ENCODE measurements at places on chromosomes 7 and 10.

- no peak overlapping the region for H3K27ac ChIP-seq
- H3K4me1 ChIP-seq: no peaks in the 10 kb centered on the region
- H3K36me3 ChIP-seq: no peaks in the 10 kb centered on the region
- no peak overlapping the region for H3K4me3 ChIP-seq
- no peak for DNase-seq
Observed at GRCh38 chr10:110843796-110844616, 27.7 kb upstream of the PDCD4 start.

DNA sequence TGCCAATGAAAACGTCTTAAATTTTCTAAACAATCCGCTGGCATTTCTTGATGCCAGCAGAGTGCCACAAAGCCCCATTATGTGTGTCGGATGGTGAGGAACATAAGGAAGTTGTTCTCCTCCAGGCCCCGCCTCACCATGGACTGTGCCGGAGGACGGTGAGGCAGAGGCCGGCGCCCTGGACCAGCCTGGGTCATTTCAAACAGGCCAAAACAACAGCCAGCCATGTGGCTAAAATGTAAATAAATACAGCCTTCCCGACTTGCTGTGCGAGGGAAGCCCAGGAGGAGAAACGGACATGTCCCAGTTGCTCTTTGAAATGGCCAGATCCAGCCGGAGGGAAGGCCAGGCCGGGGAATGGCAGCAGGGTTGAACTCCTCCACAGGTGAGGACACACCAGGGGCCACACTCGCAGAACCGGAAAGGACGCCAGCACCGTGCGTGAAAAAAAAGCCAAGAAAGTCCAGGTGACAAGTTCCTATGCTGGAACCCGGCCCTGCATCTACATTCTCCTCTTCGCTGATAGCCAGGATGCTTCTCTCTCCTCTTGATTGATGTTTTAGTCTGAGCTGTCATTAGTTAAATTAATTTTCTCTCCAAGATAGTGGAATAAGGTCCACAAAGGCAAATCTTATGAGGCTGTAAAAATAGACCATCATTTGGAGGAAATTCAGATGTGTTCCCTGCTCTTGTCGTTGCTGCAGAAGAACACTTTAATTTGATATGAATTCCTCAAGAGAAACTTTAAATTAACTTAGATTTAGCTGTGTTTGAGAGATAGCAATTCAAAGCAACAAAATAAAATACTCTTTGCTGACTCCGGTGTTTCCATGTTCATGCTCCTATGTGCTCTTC lies 64.6 kb downstream of the EBF3 start:
- no peaks in the 10 kb centered on the region for H3K4me1 ChIP-seq
- H3K27ac ChIP-seq: no peak overlapping the region
- DNase-seq: no peak
- H3K36me3 ChIP-seq: no peaks in the 10 kb centered on the region

DNA sequence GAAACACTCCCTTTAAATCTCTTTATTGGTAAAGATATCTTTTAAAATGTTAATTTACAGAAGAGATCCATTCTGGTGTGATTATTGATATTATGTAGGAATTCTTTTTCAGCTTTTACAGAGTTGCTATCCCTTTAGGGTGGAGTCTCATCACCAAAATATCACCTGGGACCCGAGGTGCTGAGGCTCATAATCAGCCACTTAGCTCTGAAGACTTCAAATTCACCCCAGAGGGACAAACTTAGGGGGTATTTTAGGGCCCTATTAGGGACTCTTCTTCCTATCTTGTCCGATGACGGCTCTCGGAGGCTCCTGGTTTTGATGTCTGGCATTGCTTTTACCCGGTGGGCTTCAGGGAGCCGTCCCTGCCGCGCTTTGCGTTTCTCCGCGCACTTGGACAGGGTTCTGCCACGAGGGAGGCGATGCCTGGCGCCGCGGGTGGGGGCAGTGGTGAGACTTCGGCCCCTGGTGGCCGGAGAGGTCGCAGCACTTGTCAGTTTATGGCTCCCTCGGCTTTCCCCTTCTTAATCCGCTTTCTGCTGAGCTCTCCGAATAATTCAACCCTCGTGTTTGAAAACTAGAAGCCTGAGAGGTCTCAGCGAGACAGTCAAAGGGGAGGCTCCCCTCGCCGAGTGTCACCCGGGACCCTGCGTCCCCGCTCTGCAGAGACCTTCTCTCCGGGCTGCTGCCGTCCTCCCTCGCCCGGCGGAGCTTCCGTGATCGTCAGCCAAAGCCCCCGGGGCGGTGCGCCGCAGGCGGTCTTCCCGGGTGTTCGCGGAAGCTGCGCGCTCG lies 27.8 kb downstream of the RBM20 start:
- no peaks in the 10 kb centered on the region for H3K36me3 ChIP-seq
- DNase-seq: peak; percentile 76
- H3K27me3 ChIP-seq: no peaks in the 10 kb centered on the region
- H3K27ac ChIP-seq: peak overlapping the region; percentile 55
- H3K4me3 ChIP-seq: peak overlapping the region; percentile 51
- peaks cover 3% of the 10 kb centered on the region for H3K4me1 ChIP-seq

- no peaks in the 10 kb centered on the region for H3K4me1 ChIP-seq
- H3K27ac ChIP-seq: no peak overlapping the region
- no peak overlapping the region for H3K4me3 ChIP-seq
- no peaks in the 10 kb centered on the region for H3K27me3 ChIP-seq
- no peaks in the 10 kb centered on the region for H3K36me3 ChIP-seq
Observed at GRCh38 chr7:89607792-89608191, 546.5 kb upstream of the STEAP1 start.

DNA sequence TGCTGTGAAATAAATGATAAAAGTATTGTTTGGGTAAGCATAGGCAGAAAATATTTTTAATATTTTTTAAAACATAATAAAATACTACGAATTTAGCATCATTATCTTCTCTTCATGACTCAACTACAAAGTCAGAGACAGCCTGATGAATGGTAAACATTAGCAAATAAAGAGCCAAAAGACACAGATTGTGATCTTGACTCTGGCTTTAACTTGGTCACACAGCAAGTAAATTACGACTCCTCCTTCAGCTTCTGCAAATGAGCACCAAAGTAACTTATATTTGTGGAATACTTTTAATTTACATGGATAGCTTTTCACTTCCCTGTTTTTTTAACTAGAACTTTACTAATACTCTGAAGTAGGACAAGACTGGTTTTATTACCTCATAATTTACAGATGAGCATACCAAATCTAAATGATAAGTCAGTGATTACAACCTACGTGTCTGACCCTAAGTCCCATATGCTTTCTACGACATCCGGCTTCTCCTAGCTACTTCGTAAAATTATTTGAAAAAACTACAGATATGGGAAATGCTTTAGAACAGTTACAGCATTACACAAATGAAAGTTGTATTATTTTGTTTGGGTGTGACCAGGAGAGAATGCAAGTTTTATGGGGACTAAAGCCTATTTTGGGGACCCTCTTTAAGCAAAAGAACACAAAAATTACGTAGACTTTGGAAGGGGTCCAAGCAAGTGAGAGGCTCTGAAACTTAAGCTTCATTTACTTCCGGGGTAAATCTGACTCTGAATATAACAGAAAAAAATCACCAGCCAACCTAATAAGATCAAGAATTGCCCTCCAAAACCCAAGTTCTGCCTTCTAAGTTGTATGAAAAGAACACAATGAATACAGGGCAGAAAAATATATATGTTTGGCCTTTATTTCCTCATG lies 133.8 kb downstream of the CPEB3 start:
- no peaks in the 10 kb centered on the region for H3K36me3 ChIP-seq
- H3K4me1 ChIP-seq: no peaks in the 10 kb centered on the region
- no peaks in the 10 kb centered on the region for H3K27me3 ChIP-seq
- H3K4me3 ChIP-seq: no peak overlapping the region

DNA sequence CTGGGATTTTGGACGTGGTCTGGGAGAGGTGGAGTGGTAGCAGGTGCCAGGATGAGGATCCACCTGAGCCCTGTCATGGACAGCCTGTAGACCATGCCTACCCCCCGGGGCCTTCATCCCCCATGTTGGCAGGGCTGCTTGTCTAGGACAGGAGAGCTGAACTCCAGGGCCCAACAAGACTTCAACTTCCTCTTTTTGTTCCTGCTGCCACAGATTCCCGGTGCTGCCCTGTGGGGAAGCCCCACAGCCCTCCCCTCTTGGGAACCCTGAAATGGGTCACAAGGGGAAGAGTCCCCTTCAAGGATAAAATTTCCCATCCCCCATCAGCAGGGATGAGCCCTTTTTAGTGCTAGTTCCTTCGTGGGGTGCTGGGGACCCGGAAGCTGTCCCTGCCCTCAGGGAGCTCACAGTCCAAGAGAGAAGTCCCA lies 1.3 kb upstream of the CUEDC2 start:
- H3K4me3 ChIP-seq: no peak overlapping the region
- DNase-seq: no peak
- H3K27ac ChIP-seq: no peak overlapping the region
- H3K36me3 ChIP-seq: no peaks in the 10 kb centered on the region

GRCh38 chr7:18724318-18724717 lies 228.8 kb downstream of the HDAC9 start:
- H3K4me3 ChIP-seq: no peak overlapping the region
- no peak overlapping the region for H3K27ac ChIP-seq
- no peaks in the 10 kb centered on the region for H3K4me1 ChIP-seq
- DNase-seq: no peak

DNA sequence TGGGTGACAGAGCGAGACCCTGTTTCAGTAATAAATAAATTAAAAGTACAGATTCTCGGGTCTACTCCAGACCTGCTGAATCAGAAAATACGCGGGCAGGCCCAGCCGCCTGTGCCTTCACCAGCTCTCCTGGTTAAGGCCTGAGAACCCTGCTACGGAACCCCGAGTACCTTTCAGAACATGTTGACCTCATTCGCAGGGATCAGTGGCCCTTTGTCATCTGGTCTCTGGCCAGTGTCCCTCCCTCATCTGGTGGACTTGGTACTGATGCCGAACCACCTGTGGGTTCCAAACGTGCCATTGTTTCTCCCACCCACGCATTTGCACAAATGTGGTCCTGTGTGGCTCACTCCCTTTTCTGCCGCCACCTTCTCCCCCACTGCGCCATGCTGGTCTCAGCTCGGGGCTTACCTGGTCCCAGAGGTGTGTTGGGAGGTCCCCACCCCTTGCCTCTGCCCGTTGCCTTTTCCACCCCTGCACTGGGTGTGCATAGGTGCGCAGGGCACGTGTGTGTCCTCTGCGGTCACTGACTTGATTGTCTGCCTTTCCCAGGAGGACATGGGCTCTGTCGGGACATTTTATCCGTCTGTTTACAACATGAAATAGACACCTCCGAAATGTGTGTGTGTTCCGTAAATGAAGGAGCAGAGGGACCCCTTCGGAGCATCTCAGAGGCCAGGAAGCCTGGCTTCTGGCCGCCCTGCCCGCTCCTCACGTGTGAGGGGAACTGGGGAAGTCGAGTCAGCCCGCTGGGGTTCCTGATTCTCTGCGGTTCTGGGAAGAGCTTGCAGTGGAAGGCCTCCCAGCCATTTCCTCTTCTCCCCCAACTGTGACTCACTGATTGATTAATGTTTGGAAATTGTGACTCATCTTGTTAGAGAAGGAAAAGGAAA lies 135.2 kb downstream of the CUX1 start:
- H3K4me3 ChIP-seq: no peak overlapping the region
- peak overlapping the region; percentile 20 for H3K27ac ChIP-seq
- no peaks in the 10 kb centered on the region for H3K27me3 ChIP-seq
- DNase-seq: no peak
- H3K36me3 ChIP-seq: no peaks in the 10 kb centered on the region
- peaks cover 13% of the 10 kb centered on the region for H3K4me1 ChIP-seq

- H3K4me3 ChIP-seq: no peak overlapping the region
- DNase-seq: no peak
- peaks cover 48% of the 10 kb centered on the region for H3K4me1 ChIP-seq
Observed at GRCh38 chr10:119653916-119654315, 2.7 kb downstream of the BAG3 start.

DNA sequence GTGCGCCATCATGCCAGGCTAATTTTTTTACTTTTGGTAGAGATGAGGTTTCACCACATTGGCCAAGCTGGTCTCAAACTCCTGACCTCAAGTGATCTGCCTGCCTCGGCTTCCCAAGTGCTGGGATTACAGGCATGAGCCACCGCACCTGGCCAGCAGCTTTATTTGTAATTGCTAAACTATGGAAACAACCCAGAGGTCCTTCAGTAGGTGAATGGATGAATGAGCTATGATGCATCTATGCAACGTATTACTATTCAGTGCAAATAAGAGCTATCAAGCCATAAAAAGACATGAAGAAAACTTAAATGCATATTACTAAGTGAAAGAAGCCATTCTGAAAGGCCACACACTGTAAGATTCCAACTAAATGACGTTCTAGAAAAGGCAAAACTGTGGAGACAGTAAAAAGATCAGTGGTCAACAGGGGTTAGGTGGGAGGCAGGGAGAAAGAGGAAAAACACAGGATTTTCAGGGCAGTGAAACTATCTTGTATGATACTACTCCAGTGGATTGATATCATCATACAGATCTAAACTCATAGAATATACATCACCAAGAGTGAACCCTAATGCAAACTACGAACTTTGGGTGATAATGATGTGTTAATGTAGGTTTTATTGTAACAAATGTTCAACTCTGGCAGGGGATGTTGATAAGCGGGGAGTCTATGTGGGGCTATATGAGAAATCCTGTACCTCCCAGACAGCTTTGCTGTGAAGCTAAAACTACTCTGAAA lies 66.7 kb downstream of the PRTFDC1 start:
- H3K4me1 ChIP-seq: peaks cover 16% of the 10 kb centered on the region
- H3K36me3 ChIP-seq: no peaks in the 10 kb centered on the region

- H3K4me3 ChIP-seq: no peak overlapping the region
- H3K27ac ChIP-seq: no peak overlapping the region
- H3K27me3 ChIP-seq: no peaks in the 10 kb centered on the region
- DNase-seq: no peak
- H3K4me1 ChIP-seq: no peaks in the 10 kb centered on the region
Observed at GRCh38 chr10:112465299-112465883, 18.4 kb downstream of the VTI1A start.

DNA sequence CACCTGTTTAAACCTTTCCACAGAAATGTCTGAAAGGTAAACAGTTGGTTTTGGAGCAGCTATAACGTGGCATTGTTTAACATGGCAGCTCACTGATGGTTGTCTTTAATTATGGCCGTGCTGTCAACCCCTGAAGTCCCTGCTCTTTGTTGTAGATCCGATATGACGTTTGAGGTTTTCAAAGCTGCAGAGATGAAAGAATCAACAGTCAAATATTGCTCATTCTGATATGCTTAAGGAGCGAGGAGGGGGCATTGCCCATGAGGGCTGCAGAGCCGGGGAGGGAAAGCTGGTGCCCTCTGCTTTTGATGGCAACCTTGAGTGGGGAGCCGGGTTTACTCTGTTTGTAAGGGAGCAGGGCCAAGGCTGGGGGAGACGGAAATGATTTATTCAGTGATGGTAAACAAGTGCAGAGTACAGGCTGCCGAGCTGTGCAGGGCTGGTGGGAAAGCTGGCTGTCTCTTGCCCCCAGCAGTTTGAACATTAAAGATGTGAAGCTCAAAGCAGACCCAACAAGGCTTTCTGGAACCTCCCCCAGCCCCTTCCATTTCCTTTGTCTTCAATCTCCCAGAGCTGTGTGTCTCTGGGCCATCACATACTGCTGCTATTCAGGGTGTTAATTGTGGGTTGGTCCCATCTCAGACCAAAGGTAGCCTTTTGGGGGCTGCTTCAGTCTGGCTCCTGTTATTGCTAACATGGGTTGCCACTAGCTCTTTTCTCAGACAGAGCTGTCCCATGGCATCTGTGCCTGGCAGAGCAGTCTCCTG lies 345.5 kb downstream of the LRMDA start:
- peaks cover 46% of the 10 kb centered on the region for H3K4me1 ChIP-seq
- no peak overlapping the region for H3K4me3 ChIP-seq
- H3K27ac ChIP-seq: no peak overlapping the region
- no peaks in the 10 kb centered on the region for H3K36me3 ChIP-seq
- DNase-seq: no peak

GRCh38 chr10:126312167-126312566 lies 76.1 kb downstream of the ADAM12 start:
- no peak for DNase-seq
- H3K27me3 ChIP-seq: no peaks in the 10 kb centered on the region
- H3K4me3 ChIP-seq: no peak overlapping the region
- H3K4me1 ChIP-seq: peaks cover 6% of the 10 kb centered on the region
- H3K36me3 ChIP-seq: no peaks in the 10 kb centered on the region
- no peak overlapping the region for H3K27ac ChIP-seq
